ENCODE measurements at places on chromosomes 4 and X.

DNA sequence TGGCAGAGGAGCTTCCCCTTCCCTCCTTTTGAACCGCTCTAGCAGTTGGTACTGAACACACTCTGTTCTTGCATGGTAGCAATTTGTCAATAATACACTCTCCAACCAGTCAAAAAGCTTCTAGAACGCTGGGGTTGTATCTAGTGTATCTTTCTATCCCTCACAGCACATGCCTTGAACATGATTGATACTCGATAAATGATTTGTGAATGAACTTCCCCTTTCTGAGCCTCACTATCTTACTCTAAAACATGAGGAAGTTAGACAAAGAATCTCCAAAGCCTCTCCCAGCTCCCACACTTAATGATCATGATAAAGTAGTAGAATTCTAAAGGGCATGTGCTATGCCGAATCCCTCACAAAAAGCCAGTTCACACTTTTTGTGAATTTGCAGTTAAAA, 64.4 kb downstream of the DLG3 start:
- DNase-seq: no peak

DNA sequence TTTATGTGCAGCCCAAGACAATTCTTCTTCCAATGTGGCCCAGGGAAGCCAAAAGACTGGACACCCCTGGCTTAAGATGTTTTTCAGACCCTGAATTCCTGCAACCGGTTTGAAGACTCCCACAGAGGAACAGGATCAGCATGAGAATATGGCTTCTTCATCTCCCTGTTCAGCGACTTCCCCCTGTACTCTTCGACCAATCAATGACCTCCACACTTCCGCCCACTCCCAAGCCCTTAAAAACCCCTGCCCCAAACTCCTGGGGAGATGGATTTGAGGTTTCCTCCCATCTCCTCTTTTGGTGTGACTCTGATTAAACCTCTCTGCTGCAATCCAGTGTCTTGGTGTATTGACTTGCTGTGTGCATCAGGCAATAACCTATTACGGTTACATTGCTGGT, 344.4 kb downstream of the NR3C2 start:
- DNase-seq: no peak

DNA sequence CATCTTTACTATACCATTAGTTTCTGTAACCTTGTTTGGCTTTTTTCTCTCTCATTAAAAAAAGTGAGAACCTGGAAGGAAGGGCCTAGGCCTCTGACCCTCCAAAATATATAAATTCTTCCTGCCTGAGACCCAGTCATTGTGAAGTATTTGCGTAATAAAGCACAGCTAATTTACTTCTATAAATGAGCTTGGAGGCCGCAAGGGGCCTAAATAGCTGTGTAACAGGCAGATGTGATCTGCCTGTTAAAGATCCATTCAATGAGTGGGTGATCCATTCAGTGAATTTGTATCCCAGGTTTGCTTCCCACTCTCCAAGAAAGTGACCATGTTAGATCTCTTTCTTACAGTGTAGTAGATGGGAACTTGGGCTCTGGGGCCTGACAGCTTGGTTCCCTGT, 595 bp upstream of the PYURF start:
- no peak for DNase-seq

- DNase-seq: peak; percentile 65
Observed at GRCh38 chr4:151169223-151169622, 69.8 kb downstream of the RPS3A start.

DNA sequence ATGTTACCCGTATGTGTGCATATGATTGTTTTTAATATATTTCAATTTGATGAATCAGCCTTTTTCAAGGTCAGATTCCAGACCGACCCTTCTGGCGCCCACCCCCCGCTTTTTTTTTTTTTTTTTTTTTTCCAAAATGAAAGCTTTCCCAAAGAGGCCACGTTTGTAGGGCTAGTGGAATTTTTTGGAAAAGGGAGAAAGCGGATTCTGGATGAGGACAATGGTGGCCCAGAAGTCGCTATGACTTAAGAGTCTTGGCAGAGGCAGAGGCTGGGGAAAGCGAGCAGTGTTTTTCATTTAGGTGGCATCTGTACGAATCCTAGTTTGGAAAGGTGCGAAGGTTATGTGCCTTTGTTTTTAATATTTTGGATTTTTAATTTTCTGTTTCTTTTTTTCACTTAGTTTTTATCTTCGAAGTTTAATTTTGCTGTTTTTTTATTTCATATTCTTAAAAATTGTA, 14.6 kb downstream of the NDUFB11 start:
- no peak for DNase-seq

- peak; percentile 75 for DNase-seq
Observed at GRCh38 chrX:49079489-49080428, at the start of gene WDR45. WDR45 (minus strand) TSS chrX:49079887; CDS start chrX:49078095, 1,792 bp downstream.

GRCh38 chr4:138832563-138832962, 183.0 kb upstream of the NOCT start:
- DNase-seq: no peak

GRCh38 chrX:69914781-69915180, 135.0 kb downstream of the AWAT2 start:
- no peak for DNase-seq

DNA sequence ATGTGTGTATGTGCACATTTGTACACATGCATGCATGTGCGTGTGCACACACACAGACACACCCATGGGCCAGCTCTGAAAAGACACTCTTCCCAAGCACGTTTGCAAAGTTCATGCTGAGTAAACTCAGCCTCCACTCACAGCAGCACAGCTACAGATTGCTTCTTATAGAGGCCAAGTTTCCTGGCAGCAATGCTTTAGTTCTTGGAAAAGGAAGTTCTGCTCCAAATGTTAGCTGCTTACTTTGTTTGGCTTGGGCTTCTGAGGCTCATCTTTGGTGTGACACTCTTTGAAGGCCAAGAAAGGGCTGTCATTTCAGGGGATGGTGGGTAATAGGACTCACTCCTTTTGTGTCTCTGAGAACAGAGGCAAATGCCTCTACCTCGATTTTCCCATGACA, 6.6 kb downstream of the PLP1 start:
- DNase-seq: no peak

DNA sequence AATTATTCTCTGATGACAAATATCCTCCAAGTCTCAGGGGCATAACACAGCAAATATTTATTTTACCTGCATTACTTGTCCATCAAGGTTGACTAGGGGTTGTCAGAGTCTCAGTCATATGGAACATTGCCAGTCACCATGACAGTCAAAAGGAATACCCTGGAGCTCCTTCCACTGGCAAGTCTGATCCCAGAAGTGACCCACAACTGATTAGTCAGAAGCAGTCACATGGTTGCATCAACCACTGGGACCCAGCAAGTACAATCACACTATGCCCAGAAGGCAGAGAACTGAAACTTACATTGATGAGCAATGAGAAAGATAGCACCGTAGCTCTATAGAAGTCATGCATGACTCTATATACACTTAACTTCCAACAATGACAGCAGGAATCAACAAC, 41.9 kb upstream of the SOD3 start:
- no peak for DNase-seq

- peak; percentile 93 for DNase-seq
Observed at GRCh38 chr4:152206646-152207377, 329.1 kb downstream of the FBXW7 start.

- peak; percentile 41 for DNase-seq
Observed at GRCh38 chr4:75940692-75941253, at the start of gene NAAA. NAAA (minus strand) TSS chr4:75941013; CDS start chr4:75940949, 64 bp downstream.

DNA sequence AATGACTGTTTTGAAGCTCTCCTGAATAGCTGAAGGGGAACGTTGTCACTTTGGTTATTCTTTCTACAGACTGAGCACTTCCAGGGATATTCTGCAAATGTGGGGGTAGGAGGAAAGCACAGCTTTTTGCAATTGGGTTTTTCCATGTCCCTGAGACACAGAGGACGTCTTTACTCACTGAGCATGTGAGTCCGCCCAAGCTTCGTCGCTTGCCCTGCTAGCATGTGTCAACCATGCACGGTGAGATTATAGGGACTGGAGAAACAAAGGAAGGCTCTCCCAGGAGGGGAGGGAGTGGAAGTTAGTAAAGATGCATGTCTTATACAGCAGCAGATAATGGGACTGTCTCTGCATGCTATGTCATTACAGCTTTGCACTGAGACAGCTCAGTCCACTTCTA, 111.5 kb upstream of the SFRP2 start:
- no peak for DNase-seq

DNA sequence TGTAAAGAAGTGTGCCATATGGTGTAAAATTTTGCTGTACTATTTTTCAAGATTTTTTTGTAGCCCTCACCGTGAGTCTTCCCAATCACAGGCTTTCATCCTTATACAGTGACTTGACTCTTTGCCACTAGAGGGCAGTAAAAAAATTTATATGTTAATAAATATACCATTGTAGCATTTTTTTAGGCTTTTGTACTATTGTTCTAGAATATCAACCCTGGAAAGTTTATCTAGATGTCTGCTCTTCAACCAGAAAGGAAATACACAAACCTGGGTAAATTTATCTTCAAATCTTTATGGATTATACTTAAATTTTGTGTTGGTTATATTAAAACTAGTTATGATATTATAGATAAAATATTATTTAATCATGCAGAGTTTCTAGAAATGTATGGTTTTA, 235.3 kb downstream of the TENM3 start:
- DNase-seq: peak; percentile 75

DNA sequence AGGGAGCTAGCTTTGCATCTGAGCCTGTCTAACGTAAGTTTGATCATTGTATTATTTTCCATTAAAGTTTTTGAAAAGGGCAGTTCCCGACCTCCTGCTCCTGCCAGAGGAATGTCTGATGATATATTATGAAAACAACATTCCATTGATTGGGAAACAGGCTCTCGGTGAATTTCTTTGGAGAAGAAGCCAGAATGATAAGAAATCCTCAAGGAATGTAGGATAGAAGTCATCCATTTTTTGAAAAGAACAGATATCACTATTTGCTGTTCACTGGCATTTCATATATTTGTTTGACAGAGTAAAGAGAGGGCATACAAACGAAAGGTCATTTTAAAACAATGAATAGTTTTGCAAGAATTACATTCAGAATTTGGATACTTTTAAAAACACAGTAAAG, 781.0 kb upstream of the HTR2C start:
- DNase-seq: no peak

Measured in A673 (cell line).